Stimulated activated CD4-positive, alpha-beta T cell treated with anti-CD3 and anti-CD28 coated beads, Interleukin-4, amount 100 ng/mL, for 48 hours (primary cell): ENCODE measurements at places on chromosomes 1 and 21.

DNA sequence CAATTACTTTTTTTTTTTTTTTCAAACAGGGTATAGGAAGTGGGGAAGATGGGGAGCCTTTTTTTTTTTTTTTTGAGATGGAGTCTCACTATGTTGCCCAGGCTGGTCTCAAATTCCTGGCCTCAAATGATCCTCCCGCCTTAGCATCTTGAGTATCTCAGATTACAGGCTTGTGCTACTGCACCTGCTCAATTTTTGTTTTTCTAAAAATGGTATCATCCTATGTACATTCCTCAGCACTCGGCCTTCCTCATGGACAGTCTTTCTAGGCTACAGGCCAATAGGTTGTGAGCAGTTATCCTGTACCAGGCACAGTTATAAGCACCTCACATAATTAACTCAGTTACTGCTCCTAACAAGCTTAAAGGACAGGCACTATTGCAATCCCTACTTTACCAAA, 132.1 kb upstream of the EDN2 start:
- no peak for DNase-seq

GRCh38 chr1:52814465-52814864, 28.1 kb upstream of the ZYG11A start:
- no peak for DNase-seq

DNA sequence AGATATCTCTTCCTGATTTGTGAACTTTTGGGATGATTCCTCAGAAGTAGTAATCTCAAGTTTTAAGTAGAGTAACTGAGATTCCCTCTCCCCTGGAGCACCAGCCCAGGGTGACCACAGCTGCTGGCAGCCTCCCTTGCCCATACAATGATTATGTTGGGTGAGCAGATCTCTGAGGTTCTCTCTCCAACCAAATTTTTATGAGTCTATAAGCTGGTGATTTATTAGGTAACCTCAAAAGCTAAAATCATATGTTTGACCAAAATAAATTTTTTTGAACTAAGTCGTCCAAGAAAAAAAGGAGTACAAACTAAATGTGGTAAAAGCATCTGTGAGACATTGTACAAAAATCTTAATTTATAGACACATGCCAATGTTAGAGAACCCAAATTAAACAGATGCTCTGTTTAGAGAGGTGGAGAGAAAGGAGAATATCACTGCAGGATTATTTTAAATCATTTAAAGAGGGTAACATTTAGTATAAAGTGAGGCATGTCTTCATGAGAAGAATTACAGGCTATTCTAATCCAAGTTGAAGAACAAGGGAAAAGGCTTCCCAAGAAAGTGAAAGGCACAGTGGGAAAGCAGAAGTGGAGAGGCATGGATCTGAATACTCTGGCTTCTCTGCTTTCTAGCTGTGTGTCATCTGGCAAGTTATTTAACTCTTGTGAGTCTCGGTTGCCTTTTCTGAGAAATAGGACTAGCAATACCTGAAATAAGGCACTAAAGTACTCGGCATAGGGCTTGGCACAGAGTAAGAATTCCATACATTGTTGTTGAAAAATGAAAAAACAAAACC, 2.5 kb downstream of the AKNAD1 start:
- DNase-seq: no peak

DNA sequence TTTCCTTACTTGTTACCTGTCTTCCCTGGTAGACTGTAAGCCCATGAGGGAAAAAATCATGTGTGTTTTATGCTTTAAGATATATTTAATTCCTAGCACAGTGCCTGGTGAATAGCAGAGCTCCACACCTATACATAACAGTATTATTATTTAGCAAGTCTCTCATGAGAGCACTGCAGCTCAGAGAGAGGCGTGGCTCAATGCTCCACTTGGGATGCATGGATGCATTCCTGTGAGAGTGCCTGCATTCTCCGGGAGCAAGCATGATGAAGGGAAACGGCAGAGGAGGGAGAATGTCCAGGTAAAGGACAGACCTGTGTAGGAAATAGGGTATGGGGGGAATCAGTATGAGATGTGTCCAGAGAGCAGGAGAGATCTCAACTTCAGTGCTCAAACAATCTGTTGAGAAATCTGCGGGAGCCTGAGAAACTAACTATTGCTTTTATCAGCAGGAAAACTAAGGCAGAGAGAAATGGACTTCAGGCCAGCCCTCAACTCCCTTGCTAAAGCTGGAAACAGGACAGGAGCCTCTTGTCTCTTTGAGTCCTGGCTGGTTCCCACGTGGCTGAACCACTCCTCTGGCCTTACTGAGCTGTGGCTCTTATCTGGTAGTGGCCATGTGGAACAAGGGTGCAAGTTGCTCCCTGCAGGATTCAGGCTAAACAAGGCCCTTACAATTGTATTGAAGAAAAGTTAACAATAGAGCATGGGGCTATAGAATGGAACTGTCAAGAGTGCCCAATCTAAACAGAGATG, 113.1 kb downstream of the KCNN3 start:
- no peak for DNase-seq

DNA sequence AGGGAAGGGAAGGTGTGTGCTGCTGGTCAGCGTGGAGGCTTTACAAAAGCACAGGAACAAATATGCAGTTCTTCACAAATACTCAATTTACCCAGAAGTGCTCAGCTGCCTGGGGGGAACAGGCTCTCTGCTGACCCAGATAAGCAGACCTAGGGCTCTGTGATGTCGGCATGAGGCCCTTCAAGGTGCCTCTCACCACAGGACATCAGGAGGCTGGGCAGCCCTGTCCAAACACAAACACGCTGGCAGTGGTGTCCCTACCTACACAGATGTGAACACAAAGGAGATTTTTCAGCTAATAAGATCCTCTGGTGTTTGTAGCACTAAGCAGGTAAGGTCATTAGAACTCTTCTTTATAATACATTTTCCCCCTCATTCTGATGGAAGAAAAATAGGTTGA, 243.0 kb upstream of the PROX1 start:
- no peak for DNase-seq

DNA sequence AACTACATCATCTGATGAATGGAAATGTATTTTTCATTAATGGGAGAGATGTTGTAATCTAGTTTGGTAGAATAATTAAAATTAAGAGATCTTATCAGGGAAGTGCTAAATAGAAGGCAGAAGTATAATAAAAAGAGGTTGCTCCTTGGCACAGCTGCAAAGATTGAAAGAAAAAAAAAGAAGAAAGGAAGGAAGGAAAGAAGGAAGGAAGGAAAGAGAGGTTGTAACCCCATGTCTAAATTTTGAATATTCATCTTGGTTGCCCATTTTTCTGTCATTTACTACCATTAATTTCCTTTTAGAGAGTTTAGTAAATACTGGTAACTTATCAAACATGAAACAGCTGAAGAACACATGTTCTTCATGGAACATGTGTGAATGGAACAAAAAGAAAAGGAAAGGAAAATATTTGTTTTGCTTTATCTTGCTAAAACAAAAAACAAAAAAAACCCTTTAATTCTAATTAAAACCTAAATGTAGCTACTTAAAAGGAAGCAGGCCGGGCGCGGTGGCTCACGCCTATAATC, 10.5 kb upstream of the MDM4 start:
- DNase-seq: no peak

- no peak for DNase-seq
Observed at GRCh38 chr1:232090816-232091215, 464.2 kb downstream of the DISC1 start.

DNA sequence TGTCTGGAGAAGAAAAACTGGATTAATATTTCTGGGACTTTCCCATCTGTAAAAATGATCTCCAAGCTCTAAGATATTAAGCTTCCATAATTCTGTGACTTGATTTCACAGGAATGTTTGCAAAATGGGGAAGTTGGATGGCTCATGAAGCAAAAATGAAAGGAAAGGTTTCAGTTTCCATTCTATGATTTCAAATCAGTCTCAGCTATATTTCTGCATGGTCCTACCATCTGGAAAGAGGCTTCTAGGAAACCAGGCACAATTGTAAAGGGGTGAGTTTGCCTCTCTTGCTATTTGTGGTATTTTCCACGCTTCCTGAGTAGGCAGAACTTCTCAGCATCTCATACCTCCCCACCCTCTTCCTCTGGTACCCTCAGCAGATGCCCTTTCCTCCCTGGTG, 22.4 kb upstream of the ACTN2 start:
- DNase-seq: no peak

- no peak for DNase-seq
Observed at GRCh38 chr1:1013922-1014648, 788 bp downstream of the ISG15 start.

DNA sequence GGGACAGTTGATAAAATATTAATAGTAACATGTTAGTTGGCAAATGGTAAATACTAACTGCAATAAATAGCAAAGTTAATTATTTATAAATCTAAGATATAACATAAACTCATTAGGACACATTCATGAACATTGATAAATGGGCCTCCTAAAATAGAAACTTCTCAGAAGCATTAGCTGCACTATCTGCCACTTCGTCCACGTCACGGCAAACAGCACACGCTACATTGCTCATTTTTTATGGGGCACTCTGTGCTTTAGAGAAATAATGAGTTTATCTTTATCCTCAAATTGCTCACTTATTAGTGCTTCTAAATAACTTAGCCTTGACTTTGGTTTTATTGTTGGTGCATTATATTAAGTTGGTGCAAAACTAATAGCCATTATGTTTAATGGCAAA, 16.3 kb upstream of the HPCAL4 start:
- DNase-seq: no peak

GRCh38 chr1:172453153-172453545, 9.3 kb upstream of the PIGC start:
- DNase-seq: no peak
